ENCODE measurements at places on chromosomes 7 and 10. TPM values are rescaled to one million over a fixed set of nuclear protein-coding genes. Genes with fewer than 3 reads are reported as not detected.

The WDFY4 gene
- total RNA-seq: 0.67 TPM

The PON1 gene
- total RNA-seq: not detected

- no peak for DNase-seq
Measured at GRCh38 chr7:28490831-28491230, 78.5 kb downstream of the CREB5 start.

DNA sequence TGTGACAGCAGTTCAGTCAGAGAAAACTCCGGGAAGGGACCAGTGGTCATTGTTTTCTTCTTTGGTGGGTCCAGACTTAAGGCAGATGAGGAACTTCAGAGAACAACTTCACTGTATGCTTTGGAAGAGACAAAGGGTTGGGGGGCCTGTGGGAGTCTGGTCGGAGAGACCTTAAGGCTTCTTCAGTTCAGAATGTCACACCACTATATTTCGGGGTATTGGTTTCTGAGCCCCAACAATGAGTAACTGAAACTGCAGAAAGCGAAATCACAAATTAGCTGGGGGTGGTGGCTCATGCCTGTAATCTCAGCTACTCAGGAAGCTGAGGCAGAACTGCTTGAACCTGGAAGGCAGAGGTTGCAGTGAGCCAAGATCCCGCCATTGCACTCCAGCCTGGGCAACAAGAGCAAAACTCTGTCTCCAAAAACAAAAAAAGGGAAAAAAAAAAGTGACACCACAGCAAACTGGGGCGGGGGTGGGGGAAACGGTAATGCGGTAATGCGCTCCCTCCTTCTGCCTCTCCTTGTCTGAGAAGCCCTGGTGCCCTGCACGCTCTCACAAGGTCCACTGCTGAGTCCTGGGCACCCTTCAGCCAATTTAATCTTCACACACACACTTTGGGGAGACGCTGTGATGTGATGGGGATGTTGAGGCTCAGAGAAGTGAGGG, 2.2 kb upstream of the ADIRF start:
- no peak for DNase-seq

- DNase-seq: peak; percentile 44
Measured at GRCh38 chr10:89659143-89660131, 14.4 kb upstream of the PANK1 start.

- DNase-seq: peak; percentile 48
Measured at GRCh38 chr10:85124603-85125051, 796.2 kb downstream of the CCSER2 start.
